ENCODE measurements at places on chromosomes 3 and 15. TPM values are rescaled to one million over a fixed set of nuclear protein-coding genes. Genes with fewer than 3 reads are reported as not detected.

CPA3 gene
- total RNA-seq, result not detected

DNA sequence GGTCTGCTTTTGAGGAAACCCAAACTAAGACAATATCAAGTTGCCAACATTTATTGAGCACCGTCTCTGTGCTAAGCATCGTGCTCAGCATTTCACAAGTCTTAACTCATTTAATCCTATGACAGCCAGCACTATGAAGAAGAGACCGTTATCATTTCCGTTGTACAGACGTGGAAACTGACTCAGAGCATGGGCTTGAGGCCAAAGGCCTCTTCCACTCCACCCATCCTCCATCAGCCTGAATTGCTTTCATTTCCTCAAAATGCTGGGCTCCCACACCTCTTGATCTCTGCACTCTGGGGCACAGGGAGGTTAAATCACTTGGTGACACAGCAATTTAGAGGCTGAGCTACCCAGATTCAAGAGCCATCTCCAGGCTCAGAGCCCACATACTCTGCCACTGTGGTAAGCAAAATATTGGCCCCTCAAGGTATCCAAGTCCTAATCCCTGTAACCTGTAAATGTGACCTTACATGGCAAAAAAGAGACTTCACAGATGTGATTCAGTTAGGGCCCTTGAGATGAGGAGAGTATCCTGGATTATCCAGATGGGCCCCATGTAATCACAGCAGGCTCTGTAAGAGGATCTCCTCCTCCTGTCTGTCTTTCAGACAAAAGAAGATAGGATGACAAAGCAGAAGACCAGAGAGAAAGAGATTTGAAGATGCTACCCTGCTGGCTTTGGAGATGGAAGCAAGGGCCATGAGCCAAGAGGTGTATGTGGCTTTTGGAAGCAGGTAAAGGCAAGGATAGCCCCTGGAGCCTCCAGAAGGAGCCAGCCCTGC lies 24.3 kb upstream of the FLNB start:
- no peaks in the 10 kb centered on the region for H3K36me3 ChIP-seq
- H3K27me3 ChIP-seq, result no peaks in the 10 kb centered on the region
- H3K27ac ChIP-seq, result peak overlapping the region; percentile 69
- no peak overlapping the region for H3K4me3 ChIP-seq

- peak overlapping the region; percentile 90 for H3K4me3 ChIP-seq
- H3K4me1 ChIP-seq, result peaks cover 51% of the 10 kb centered on the region
- peaks cover 2% of the 10 kb centered on the region for H3K36me3 ChIP-seq
- no peak for DNase-seq
- H3K27ac ChIP-seq, result peak overlapping the region; percentile 96
These were observed 1.1 kb downstream of the HES1 start for GRCh38 chr3:194137008-194137505.

SI gene
- total RNA-seq, result not detected

- no peaks in the 10 kb centered on the region for H3K36me3 ChIP-seq
- H3K27ac ChIP-seq, result no peak overlapping the region
- no peaks in the 10 kb centered on the region for H3K27me3 ChIP-seq
- H3K4me3 ChIP-seq, result no peak overlapping the region
- no peaks in the 10 kb centered on the region for H3K4me1 ChIP-seq
These were observed 352.6 kb downstream of the ERC2 start for GRCh38 chr3:56115698-56116097.

IL17RC gene
- 23.6 TPM for total RNA-seq

DNA sequence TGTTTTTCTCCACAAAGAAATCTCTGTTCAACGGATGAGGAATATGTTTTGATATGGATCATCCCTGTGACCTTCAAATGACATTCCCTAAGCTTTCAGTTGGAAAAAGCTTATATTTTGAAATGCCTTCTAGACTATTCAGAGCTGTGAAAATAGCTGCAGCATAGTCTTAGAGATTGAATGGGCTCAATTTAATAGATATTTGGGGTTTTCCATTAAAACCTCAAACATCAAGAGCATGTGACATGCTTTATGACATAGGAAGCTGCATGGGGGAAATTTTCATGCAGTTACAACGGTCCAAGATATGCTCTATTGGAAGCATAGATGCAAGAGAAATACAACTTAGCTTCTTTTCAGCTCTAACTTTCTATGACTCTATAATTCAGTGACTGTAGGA lies 102.8 kb downstream of the LSAMP start:
- no peak overlapping the region for H3K27ac ChIP-seq
- no peak overlapping the region for H3K4me3 ChIP-seq
- no peaks in the 10 kb centered on the region for H3K4me1 ChIP-seq
- H3K36me3 ChIP-seq, result no peaks in the 10 kb centered on the region
- no peaks in the 10 kb centered on the region for H3K27me3 ChIP-seq
- DNase-seq, result no peak

NR1I2 gene
- total RNA-seq, result not detected

DNA sequence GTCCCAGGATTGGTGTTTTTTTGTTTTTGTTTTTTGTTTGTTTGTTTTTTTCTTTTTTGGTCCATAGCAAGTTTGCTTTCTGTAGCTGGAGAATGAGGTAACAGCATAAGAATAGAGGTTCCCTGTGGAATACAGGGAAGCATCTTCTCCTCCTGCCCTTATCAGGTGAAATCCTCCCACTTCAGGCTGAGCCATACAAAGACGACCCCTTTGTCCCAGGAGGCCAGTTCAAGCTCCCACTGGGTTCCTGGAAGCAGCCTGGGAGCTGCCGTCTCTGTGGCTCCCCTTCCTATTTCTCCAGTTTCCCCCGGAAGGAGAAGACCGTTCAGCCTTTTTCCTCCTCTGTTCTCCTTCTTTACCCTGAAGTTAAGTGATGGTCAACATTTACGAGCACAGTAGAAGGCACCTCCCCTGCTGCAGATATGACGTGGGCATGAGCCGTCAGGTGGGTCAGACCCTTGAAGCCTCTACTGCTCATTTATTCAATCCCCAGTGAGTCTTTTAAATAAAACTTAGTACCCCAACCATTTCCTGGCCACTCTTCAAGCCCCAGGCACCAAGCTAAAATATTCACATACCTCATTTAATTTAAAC lies 1.1 kb downstream of the IL16 start:
- no peaks in the 10 kb centered on the region for H3K36me3 ChIP-seq
- H3K4me3 ChIP-seq, result no peak overlapping the region
- no peak overlapping the region for H3K27ac ChIP-seq
- no peak for DNase-seq

- no peak overlapping the region for H3K4me3 ChIP-seq
- DNase-seq, result no peak
- no peaks in the 10 kb centered on the region for H3K27me3 ChIP-seq
- no peaks in the 10 kb centered on the region for H3K4me1 ChIP-seq
- H3K36me3 ChIP-seq, result no peaks in the 10 kb centered on the region
- H3K27ac ChIP-seq, result no peak overlapping the region
These were observed 39.4 kb upstream of the WNT5A start for GRCh38 chr3:55526332-55527030.

LRRC49 gene
- 8.3 TPM for total RNA-seq

USF3 gene
- 18.2 TPM for total RNA-seq

DNA sequence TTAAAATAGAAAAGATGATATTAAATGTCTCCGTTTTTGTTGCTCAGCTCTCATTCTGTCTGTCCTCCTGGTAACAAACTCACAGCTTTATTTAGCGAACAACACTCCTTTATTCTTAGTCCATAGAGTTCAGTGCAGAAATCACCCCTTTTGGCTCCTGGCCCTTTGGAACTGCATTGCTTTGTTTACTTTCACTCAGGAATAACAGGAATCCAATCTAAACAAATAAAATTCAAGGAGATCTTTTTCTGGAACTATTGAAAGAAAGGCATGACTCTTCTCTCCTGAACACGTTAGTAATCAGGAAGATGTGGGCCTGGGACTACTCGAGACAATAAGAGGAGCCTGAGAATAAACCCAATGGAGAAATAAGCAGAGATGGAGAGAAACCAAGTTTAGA lies 409.2 kb downstream of the DIPK2A start:
- no peak overlapping the region for H3K27ac ChIP-seq
- no peak for DNase-seq
- no peaks in the 10 kb centered on the region for H3K36me3 ChIP-seq
- H3K27me3 ChIP-seq, result no peaks in the 10 kb centered on the region

Measured in Panc1 (cell line).